Glutamatergic neuron (in vitro differentiated cells): ENCODE measurements at places on chromosomes 7 and 10. TPM values are rescaled to one million over a fixed set of nuclear protein-coding genes. Genes with fewer than 3 reads are reported as not detected.

DNA sequence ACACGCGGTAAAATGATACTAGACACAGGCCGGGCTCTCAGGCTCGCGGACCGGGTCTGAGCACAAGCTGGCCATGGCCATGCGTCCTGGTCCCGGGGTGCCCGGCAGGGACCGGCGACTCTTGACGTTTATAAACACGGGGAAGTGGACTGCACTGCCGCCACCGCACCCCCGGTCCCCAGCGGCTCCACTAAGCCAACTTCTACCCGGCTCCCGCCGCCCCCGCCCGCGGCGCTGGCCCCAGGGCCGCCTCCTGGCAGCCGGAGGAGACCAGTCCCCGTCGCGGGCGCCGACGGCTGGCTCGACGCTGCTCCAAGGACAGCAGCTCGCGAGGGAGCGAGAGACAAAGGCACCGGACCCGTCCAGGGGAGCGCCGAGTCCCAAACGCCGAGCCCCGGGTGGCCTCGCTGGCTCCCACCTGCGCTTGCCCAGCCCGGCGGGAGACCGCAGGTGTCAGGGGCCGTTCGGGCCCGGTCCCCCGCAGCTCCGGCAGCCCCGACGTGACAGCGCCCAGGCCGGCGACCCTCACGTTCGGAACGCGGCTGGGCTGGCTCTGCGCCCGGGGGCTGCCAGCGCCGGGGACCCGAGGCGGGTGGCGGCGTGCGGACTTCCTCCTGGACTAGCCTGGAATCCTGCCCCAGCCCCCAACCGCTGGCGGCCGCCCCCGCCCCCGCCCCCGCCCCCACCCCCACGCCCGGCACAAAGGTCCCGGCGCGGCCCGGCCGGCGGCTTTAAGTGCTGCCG is 517 bp downstream of the ITGB1 start:
- peak overlapping the region; percentile 86 for H3K27ac ChIP-seq
- H3K4me3 ChIP-seq = peak overlapping the region; percentile 91
- H3K36me3 ChIP-seq = no peaks in the 10 kb centered on the region
- H3K27me3 ChIP-seq = peaks cover 8% of the 10 kb centered on the region
- DNase-seq = peak; percentile 69

DNA sequence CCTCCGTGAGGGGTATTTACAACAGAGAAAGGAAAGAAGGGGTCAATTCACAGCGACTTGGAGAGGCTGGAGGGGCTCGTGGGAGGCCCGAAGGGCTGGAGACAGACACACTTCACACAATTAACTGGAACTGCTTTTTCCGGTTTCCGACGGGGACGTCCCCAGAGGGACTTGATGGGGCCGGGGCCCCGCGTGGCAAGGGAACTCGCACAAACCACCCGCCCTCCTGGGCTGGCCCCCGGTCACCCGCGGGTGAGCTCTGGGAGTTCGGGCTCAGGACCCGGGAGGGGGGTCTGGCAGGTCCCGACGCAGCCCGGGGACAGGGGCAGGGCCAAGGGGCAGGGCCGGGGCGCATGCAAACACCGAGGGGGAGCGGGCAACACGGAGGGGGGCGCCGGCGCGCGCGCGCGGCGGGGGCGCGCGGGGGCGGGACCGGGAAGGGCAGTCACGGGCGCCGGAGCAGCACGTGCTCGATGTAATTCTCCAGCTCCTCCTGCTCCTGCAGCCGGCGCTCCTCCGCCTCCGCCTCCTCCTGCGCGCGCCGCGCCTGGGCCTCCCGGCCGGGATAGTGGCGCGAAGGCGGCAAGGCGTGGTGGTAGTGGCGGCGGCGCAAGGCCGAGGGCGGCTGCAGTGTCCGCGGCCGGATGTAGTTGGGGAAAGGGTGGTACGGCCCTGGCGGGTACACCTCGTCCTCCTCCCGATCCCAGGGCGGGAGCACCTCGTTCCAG is 2.7 kb downstream of the VGF start:
- peak; percentile 83 for DNase-seq
- peaks cover 20% of the 10 kb centered on the region for H3K4me1 ChIP-seq
- H3K27me3 ChIP-seq = peaks cover 35% of the 10 kb centered on the region
- H3K4me3 ChIP-seq = peak overlapping the region; percentile 86
- no peaks in the 10 kb centered on the region for H3K36me3 ChIP-seq
- H3K27ac ChIP-seq = peak overlapping the region; percentile 52

Gene GPR15LG
- not detected for total RNA-seq

- H3K4me1 ChIP-seq = peaks cover 6% of the 10 kb centered on the region
- H3K27ac ChIP-seq = no peak overlapping the region
- H3K36me3 ChIP-seq = no peaks in the 10 kb centered on the region
These were observed 26.8 kb upstream of the AQP1 start for GRCh38 chr7:30884881-30885280.

- peaks cover 5% of the 10 kb centered on the region for H3K27me3 ChIP-seq
- H3K4me1 ChIP-seq = peaks cover 21% of the 10 kb centered on the region
- no peaks in the 10 kb centered on the region for H3K36me3 ChIP-seq
- no peak overlapping the region for H3K27ac ChIP-seq
- DNase-seq = no peak
- no peak overlapping the region for H3K4me3 ChIP-seq
These were observed 81.2 kb upstream of the ITGB1 start for GRCh38 chr10:33039181-33039580.

DNA sequence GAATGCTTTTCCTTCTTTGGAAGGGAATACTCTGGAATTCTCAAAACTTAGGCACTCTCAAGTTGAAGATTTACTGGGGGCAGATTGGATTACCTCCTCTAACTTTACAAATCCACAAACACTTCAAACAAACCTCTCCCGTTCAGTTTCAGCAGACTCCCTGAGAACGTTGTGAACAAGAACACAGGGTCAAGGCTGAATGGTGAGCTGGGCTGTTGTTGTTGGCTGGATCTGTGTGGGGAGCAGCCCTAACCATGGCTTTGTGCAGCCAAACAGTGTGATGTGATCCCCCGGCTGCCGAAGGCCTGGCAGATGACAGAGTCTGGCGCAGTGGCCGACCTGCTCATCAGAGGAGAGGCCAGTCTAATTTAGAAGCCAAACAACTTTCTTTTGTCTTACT is 93.1 kb downstream of the BMPER start:
- no peak overlapping the region for H3K4me3 ChIP-seq
- peaks cover 5% of the 10 kb centered on the region for H3K36me3 ChIP-seq
- DNase-seq = no peak
- H3K27me3 ChIP-seq = peaks cover 2% of the 10 kb centered on the region
- H3K27ac ChIP-seq = no peak overlapping the region

Gene APBB1IP
- not detected for total RNA-seq

Gene CACNB2
- 3.2 TPM for total RNA-seq

Gene GSAP
- 0.76 TPM for total RNA-seq

DNA sequence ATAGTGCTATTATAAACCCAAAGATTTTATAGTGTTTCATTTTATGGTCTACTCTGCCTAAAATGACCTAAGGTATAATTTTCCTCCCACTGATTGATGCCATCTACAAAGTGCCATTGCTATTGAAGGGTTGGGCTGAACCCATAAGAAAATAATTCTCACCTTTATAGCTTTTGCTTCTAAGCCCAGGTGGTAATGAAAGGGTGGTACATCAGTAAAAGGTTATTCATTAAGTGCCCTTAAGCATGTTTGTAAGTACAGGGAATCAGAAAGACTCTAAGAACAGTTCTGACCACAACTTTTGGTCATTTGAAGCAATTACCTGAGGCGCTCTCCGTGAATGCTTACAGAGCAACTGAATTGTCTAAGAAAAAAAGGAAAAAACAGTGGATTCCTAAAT is 1247.3 kb downstream of the NXPH1 start:
- H3K4me3 ChIP-seq = no peak overlapping the region
- DNase-seq = no peak
- H3K27ac ChIP-seq = no peak overlapping the region
- no peaks in the 10 kb centered on the region for H3K4me1 ChIP-seq
- H3K27me3 ChIP-seq = no peaks in the 10 kb centered on the region

Gene LAMTOR4
- 66.9 TPM for total RNA-seq

GRCh38 chr7:71439321-71439720 is 307.4 kb downstream of the GALNT17 start:
- H3K4me3 ChIP-seq = no peak overlapping the region
- DNase-seq = no peak
- H3K27me3 ChIP-seq = peaks cover 4% of the 10 kb centered on the region

DNA sequence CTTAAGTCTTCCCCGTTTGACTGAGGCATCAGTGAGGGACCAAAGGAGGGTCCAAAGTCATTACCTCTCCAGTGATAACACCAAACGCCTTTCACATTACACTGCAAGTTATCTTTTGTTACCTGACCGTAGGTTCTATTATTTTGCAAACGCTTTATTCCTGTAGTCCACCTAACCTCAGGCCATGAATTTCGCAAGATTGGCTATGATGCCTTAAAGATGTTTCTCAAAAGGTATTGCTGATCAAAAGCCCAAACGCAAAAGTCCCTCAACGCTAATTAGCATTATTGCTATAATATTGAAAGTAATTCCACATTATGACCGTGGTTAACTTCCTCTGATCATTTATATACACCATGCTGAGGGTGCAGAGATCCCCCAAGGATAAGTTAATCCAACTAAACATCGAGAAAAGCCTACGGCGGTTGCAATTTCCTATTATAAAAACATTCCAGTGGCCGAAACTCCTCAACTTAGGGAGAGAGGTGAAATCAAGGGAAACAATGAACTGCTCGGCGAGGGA is 649 bp downstream of the DNA2 start:
- H3K36me3 ChIP-seq = no peaks in the 10 kb centered on the region
- peaks cover 7% of the 10 kb centered on the region for H3K27me3 ChIP-seq
- peak overlapping the region; percentile 98 for H3K4me3 ChIP-seq
- H3K4me1 ChIP-seq = peaks cover 7% of the 10 kb centered on the region
- no peak overlapping the region for H3K27ac ChIP-seq
- DNase-seq = no peak

DNA sequence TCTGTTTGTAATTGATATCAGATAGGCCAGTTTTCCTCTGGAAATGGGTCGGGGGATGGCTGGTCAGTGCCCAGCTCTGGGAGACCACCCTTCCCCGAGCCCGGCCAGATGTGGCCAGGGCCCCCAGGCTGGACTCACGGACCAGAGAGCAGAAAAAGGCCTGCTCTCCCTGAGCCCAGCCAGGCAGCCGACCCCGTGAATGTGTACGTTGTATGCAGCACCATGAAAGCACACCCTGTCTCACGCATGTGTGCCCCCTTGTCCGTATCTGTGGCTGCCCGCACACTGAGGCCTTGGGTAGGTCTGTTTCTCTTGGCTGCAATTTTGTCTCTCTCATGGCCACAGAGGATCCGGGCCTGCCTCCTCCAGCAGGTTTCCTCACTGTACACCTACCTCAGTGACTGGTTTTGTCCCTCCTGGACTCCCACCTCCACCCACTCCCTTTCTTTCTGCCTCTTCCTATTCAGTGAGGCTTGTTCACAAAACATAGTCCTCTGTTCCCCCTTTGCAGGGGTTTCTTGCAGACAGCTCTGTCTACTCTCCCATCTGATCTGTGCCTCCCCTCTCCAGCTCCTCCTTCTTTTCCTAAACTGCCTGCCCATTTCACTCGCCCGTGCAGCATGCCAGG is 23.6 kb upstream of the ANKRD2 start:
- peak overlapping the region; percentile 53 for H3K4me3 ChIP-seq
- no peaks in the 10 kb centered on the region for H3K36me3 ChIP-seq

GRCh38 chr7:216360-217300 is 24.3 kb downstream of the FAM20C start:
- H3K4me1 ChIP-seq = peaks cover 17% of the 10 kb centered on the region
- peak overlapping the region; percentile 63 for H3K4me3 ChIP-seq
- DNase-seq = no peak
- peak overlapping the region; percentile 92 for H3K27ac ChIP-seq
- peaks cover 7% of the 10 kb centered on the region for H3K36me3 ChIP-seq

- no peak overlapping the region for H3K27ac ChIP-seq
- no peaks in the 10 kb centered on the region for H3K4me1 ChIP-seq
- H3K36me3 ChIP-seq = no peaks in the 10 kb centered on the region
- peaks cover 7% of the 10 kb centered on the region for H3K27me3 ChIP-seq
- no peak overlapping the region for H3K4me3 ChIP-seq
These were observed 6.9 kb upstream of the UNC5B start for GRCh38 chr10:71205468-71205867.

- H3K27me3 ChIP-seq = no peaks in the 10 kb centered on the region
- H3K4me1 ChIP-seq = no peaks in the 10 kb centered on the region
- H3K4me3 ChIP-seq = no peak overlapping the region
- no peak for DNase-seq
- no peak overlapping the region for H3K27ac ChIP-seq
These were observed 174.2 kb upstream of the ZNF32 start for GRCh38 chr10:43822631-43823580.

- H3K36me3 ChIP-seq = no peaks in the 10 kb centered on the region
- no peaks in the 10 kb centered on the region for H3K27me3 ChIP-seq
- no peak overlapping the region for H3K4me3 ChIP-seq
- no peaks in the 10 kb centered on the region for H3K4me1 ChIP-seq
- H3K27ac ChIP-seq = no peak overlapping the region
These were observed 59.2 kb upstream of the OIT3 start for GRCh38 chr10:72834183-72834825.

DNA sequence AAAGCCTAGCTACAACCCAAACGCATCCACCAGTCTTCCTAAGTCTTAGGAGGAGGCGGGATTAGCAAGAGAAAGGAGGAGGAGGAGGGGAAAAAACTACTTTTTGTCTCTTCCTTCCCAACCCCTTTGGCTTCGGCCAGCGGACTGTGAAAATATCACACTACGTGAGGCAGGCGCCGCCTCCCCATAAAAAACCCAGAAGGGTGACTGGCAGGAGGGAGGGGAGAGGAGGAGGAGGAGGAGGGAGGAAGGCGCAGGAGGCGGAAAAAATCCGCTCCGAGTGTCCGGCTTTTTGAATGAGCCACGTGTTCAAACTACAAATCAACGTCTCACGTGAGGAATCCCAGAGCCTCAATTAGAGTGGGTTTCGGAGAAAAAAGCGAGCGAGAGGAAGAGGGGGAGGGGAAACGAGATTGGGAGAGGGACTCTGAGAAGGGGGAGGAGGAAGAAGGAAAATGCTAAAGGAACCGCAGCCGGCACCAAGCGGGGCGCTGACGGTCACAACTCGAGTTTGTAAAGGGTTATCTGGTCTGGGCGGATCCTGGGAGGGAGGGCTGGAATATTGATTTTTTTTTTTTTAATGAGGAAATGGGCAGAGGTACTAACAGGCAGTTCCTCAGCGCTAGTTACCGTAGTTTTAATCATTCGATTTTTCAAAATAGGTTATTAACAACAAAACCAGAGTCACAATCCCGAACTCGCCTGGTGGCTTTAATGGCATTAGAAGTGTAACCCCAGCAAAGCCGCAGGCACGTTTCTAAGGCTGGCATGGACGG is at the start of gene IGF2BP3:
IGF2BP3 (minus strand) TSS at position 162 of the 776 bp plus-strand sequence. CDS start 381 bp downstream, outside the sequence.
- H3K27ac ChIP-seq = peak within 1 kb of the TSS; percentile 90
- peak within 1 kb of the TSS; percentile 97 for H3K4me3 ChIP-seq
- no peaks in the 10 kb centered on the region for H3K36me3 ChIP-seq
- DNase-seq = peak; percentile 76
